ENCODE measurements at places on chromosomes 1 and 21.

DNA sequence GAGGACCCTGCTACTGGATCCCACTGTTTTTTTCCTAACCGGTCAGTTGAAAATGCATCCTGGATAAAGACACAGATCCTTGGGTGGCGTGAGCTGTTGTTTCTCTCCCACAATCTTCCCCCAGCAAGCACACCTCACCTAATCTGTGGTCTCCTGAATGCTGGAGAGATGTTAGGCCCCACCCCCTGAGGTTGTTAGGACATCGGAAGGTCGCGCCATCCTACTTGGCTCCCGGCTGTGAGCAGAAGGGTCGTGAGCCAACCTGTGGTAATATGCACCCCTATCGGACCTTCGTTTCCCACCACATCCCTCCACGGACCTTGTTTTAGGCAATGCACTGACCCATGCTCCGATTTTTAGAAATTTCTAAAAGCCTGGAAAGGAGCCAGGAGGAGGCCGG, 89.9 kb upstream of the IPO9 start:
- no peak for DNase-seq

DNA sequence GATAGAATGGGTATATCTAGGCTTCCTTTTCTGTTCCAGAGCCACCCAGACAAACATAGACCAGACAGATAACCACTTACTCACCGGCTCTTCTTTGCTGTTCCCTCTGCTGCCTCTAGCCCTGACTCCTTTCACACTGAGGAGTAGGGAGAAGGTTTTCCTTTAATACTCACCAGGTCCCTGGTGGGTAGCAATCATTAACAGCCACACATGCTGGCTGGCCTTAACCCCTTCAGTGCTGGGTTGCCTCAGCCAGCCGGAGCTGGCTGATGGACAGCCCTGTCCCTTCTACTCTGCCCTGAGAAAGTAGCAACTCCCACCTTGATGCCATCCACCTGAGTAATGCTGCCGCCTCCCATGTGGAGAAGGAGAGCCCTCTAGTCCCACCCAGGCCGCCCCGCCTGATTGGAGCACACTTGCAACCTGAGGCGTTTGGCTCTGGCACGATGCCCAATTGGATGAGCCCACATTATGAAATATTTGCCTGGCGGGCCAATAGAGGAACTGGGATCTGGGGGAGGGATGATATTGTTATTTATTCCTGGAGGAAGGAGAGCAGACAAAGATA, 71.6 kb downstream of the PLEKHA6 start:
- DNase-seq = peak; percentile 89

- no peak for DNase-seq
Measured at GRCh38 chr1:12811409-12811784, 19.8 kb downstream of the PRAMEF11 start.

GRCh38 chr1:23537296-23537973, 6.4 kb upstream of the E2F2 start:
- no peak for DNase-seq

DNA sequence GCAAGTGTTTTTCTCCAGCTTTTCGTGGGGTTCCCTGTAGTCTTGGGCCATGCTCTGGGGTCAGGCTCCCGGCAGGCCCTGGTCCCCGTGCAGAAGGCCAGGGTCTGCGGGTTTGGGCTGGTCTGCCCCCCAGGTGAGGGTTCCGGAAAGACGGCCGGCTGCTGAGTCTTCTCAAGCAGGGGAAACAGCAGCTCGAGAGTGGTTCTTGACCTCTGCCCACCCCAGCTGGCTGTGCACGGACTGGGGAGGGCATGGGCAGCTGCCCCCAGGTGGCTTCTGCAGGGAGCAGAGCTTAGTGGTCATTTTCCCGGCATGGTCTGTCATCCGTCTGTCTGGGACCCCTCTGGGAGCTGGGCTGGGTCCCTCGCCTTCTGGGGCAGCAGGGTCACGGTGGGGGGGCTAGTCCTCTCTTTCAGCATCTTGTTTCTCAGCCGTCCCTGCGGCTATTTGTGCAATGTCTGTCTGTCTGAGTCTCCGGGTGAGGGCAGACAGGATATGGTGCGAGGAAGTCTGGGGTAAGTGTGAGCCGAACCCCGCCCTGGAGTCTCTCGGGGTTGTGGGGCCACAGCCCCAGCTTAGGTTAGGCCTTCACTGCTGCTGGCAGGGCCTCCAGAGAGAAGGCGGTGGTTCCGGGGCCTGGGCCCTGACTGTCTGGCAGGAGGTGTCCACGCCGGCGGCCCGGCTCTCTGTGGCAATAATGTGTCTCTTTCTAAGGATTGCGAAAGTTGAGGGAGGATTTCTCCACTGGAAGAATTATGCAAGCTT, 6.1 kb downstream of the SKI start:
- peak; percentile 96 for DNase-seq

Data from right cardiac atrium (tissue), 5 donors.